Uterine smooth muscle cell (primary cell): ENCODE measurements at places on chromosomes 11 and 22. TPM values are rescaled to one million over a fixed set of nuclear protein-coding genes. Genes with fewer than 3 reads are reported as not detected.

The SCN3B gene
- total RNA-seq, result under 0.01 and 0.12 TPM in 2 replicates

The STT3A gene
- 274 and 300 TPM in 2 replicates for total RNA-seq

The KCNQ1OT1 gene
- total RNA-seq, result 2.8 and 3.6 TPM in 2 replicates

The MMP3 gene
- total RNA-seq, result 54.4 and 65.3 TPM in 2 replicates

The NXPE1 gene
- not detected in 2 replicates for total RNA-seq

The REXO2 gene
- total RNA-seq, result 188 and 333 TPM in 2 replicates

The LAYN gene
- total RNA-seq, result 34.1 and 45.0 TPM in 2 replicates

The PRR33 gene
- not detected in 2 replicates for total RNA-seq

The ROM1 gene
- total RNA-seq, result 2.3 and 2.9 TPM in 2 replicates

The CDKN1C gene
- total RNA-seq, result 8.1 and 13.7 TPM in 2 replicates

The DBX1 gene
- total RNA-seq, result not detected in 2 replicates

The ABCG4 gene
- total RNA-seq, result under 0.01 and 0.12 TPM in 2 replicates

The TSGA10IP gene
- 0.11 and 0.37 TPM in 2 replicates for total RNA-seq

The POTEH gene
- not detected in 2 replicates for total RNA-seq
